ENCODE measurements at places on chromosomes 7 and 10. TPM values are rescaled to one million over a fixed set of nuclear protein-coding genes. Genes with fewer than 3 reads are reported as not detected.

DNA sequence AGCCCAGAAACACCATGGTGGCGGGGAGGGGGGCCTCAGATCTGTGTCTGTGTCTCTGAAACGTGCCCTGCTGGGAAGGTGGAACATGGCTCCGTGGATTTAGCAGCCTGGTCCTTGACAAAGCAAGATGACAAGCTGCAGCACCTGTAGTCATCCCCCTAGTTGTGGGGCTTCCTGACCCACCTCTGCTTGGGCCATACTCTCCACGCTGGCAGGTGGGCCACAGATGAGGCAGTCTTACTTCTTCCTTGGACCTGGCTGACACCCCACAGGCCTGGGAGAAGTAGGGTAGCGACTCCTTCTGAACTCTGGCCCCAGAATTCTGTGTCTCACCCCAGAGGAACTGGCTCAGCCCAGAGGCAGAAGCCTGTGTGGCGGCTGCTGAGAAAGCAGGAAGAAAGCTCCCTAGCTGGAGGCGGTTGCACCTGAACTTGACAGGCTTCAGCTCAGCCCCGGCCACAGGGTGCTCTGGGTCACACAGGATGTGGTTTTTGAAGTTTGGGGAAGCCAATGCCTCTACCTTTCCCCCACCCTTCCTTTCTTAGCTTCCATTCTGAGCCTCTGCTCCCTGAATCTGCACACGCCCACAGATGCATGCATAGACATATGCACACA lies 113.9 kb downstream of the ABLIM1 start:
- no peak for DNase-seq
- H3K27me3 ChIP-seq, result no peaks in the 10 kb centered on the region
- H3K4me3 ChIP-seq, result no peak overlapping the region
- peaks cover 3% of the 10 kb centered on the region for H3K4me1 ChIP-seq

GRCh38 chr10:4586776-4587175 lies 239.2 kb upstream of the AKR1E2 start:
- H3K4me1 ChIP-seq, result peaks cover 7% of the 10 kb centered on the region
- no peak for DNase-seq
- H3K36me3 ChIP-seq, result no peaks in the 10 kb centered on the region
- no peak overlapping the region for H3K27ac ChIP-seq
- H3K4me3 ChIP-seq, result no peak overlapping the region

The MPP7 gene
- total RNA-seq, result 37.4 TPM

The PIK3CG gene
- not detected for total RNA-seq

- peak overlapping the region; percentile 52 for H3K27ac ChIP-seq
- no peak overlapping the region for H3K4me3 ChIP-seq
- H3K4me1 ChIP-seq, result peaks cover 23% of the 10 kb centered on the region
- no peaks in the 10 kb centered on the region for H3K27me3 ChIP-seq
- H3K36me3 ChIP-seq, result peaks cover 69% of the 10 kb centered on the region
- no peak for DNase-seq
Measured at GRCh38 chr10:113158183-113158582, 208.1 kb downstream of the TCF7L2 start.

GRCh38 chr7:91397096-91397495 lies 132.9 kb downstream of the FZD1 start:
- no peaks in the 10 kb centered on the region for H3K36me3 ChIP-seq
- no peaks in the 10 kb centered on the region for H3K4me1 ChIP-seq
- DNase-seq, result no peak
- no peak overlapping the region for H3K4me3 ChIP-seq
- H3K27me3 ChIP-seq, result peaks cover 11% of the 10 kb centered on the region

DNA sequence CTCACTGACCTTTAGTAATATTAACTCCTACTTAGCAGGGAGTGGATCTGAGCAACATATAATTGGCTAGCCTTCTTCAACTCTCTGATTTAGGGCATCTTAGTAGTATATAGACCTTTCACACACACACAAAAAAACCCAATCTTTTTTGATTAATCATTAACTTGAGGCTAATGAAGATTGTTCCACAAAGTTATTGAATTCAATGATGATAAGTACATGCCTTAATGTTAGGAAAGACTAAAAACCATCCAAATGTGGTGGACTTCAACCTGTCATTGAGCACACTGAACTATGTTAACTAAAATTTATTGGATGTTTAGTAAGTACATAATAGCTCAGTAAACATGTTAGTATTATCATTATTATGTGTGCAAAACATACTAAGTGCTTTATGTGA lies 179.4 kb upstream of the SLC25A13 start:
- H3K4me1 ChIP-seq, result peaks cover 15% of the 10 kb centered on the region
- H3K36me3 ChIP-seq, result no peaks in the 10 kb centered on the region
- no peaks in the 10 kb centered on the region for H3K27me3 ChIP-seq
- no peak for DNase-seq

- no peak for DNase-seq
- peaks cover 7% of the 10 kb centered on the region for H3K4me1 ChIP-seq
- no peak overlapping the region for H3K4me3 ChIP-seq
- H3K27me3 ChIP-seq, result no peaks in the 10 kb centered on the region
Measured at GRCh38 chr7:41375582-41375981, 327.3 kb downstream of the INHBA start.

The SLC29A4 gene
- 7.9 TPM for total RNA-seq

DNA sequence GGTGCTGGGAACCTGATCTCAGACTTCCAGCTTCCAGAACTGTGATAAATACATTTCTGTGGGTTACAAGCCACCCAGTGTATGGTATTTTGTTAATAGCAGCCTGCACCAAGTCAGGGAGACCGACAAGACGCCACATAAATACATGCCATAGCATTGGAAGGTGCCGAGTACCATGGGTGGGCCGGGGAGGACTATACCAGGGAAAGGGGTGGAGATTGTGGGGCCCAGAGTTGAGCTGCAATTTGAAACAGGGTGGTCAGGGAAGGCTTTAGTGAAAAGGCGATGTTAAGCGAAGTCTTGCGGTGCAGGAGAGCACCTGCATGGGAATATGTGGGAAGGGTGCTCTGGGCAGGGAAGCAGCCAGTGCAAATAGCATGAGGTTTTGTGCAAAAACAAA lies 88.9 kb upstream of the LRRC4 start:
- peaks cover 14% of the 10 kb centered on the region for H3K4me1 ChIP-seq
- no peak overlapping the region for H3K4me3 ChIP-seq

- no peaks in the 10 kb centered on the region for H3K36me3 ChIP-seq
- H3K27me3 ChIP-seq, result no peaks in the 10 kb centered on the region
- no peak overlapping the region for H3K27ac ChIP-seq
- DNase-seq, result no peak
- no peaks in the 10 kb centered on the region for H3K4me1 ChIP-seq
- no peak overlapping the region for H3K4me3 ChIP-seq
Measured at GRCh38 chr7:119175911-119176627, 951.6 kb downstream of the ANKRD7 start.

The STEAP2 gene
- not detected for total RNA-seq

The HOXA7 gene
- total RNA-seq, result not detected

The GNAT3 gene
- total RNA-seq, result not detected

GRCh38 chr10:22554461-22555182 lies 159.8 kb downstream of the PIP4K2A start:
- H3K4me3 ChIP-seq, result peak overlapping the region; percentile 58
- peaks cover 4% of the 10 kb centered on the region for H3K36me3 ChIP-seq

- H3K4me3 ChIP-seq, result no peak overlapping the region
- H3K4me1 ChIP-seq, result peaks cover 19% of the 10 kb centered on the region
- no peaks in the 10 kb centered on the region for H3K27me3 ChIP-seq
- H3K27ac ChIP-seq, result no peak overlapping the region
- H3K36me3 ChIP-seq, result peaks cover 4% of the 10 kb centered on the region
Measured at GRCh38 chr7:127819975-127820731, 168.2 kb downstream of the SND1 start.

The RAB19 gene
- not detected for total RNA-seq

GRCh38 chr7:92489634-92490033 lies 11.9 kb upstream of the ERVW-1 start:
- no peaks in the 10 kb centered on the region for H3K4me1 ChIP-seq
- no peak for DNase-seq
- H3K36me3 ChIP-seq, result peaks cover 52% of the 10 kb centered on the region
- no peak overlapping the region for H3K4me3 ChIP-seq

- peaks cover 62% of the 10 kb centered on the region for H3K4me1 ChIP-seq
- DNase-seq, result no peak
- no peaks in the 10 kb centered on the region for H3K27me3 ChIP-seq
- H3K4me3 ChIP-seq, result no peak overlapping the region
- H3K27ac ChIP-seq, result peak overlapping the region; percentile 77
Measured at GRCh38 chr7:27933671-27934565, 194.0 kb downstream of the TAX1BP1 start.

DNA sequence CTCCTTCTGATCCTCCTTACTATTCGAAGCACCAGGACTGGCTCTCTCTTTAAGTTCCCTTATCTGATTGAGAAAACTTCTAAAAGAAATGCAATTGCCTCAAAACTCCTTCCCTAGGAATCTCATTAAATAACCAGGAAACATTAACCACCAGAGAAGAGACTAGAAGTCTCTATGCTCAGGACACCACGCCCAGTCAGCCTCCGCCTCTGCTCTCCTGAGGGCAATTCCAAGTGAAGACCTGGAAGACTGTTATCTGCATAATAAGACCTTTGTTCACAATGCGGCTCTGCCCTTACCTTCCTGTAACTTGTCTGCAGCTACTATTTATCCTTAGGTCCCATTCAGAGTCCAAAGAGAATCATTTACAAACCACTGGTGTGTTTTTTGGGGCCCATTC lies 78.8 kb downstream of the ELMO1 start:
- H3K36me3 ChIP-seq, result no peaks in the 10 kb centered on the region
- H3K4me1 ChIP-seq, result no peaks in the 10 kb centered on the region
- H3K27me3 ChIP-seq, result peaks cover 9% of the 10 kb centered on the region
- H3K4me3 ChIP-seq, result no peak overlapping the region
- no peak for DNase-seq

The CDK14 gene
- 131 TPM for total RNA-seq

The OR9A2 gene
- not detected for total RNA-seq

The PPP1R3A gene
- total RNA-seq, result not detected

DNA sequence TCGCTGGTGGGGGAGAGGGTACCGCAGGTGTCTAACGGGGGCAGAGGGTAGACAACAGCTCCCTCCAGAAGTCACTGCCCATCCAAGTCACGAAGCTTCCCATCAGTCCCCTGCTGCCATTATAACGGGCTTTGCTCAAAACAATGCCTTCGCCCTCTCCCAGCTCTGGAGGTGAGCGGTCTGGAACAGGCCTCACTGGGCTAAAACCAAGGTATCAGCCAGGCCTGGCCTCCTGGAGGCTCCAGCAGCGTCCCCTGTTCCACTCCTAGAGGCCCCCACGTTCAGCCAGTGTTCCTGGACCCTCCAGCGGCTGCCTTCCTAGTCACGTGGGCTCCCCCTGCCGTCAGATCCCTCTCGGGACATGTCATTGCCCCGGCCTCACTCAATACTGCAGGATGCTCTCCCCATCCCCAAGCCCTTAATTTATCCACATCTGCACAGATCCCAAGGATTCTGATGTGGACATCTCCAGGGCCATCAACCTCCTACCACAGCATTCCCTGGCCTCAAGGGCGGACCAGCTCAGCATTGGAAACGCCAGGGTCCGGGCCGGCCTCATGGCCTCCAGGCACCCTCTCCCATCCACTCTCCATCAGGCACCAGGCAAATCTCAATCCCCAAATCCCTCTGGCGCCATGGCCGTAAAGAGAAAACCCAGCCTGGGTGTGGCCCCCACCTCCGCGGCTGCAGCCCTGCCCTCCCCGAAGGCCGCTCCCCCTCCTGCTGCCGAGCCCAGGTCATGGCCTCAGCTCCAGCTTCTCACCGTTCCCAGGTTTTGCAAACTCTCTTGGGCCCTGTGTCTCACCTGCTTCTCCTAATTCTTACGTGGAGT lies 104.1 kb upstream of the FAM20C start:
- H3K27ac ChIP-seq, result peak overlapping the region; percentile 90
- no peaks in the 10 kb centered on the region for H3K27me3 ChIP-seq
- no peaks in the 10 kb centered on the region for H3K36me3 ChIP-seq
- H3K4me3 ChIP-seq, result no peak overlapping the region

GRCh38 chr7:108284349-108285002 lies 154.3 kb upstream of the LAMB4 start:
- H3K27ac ChIP-seq, result peak overlapping the region; percentile 7
- no peak overlapping the region for H3K4me3 ChIP-seq
- H3K36me3 ChIP-seq, result peaks cover 11% of the 10 kb centered on the region
- no peaks in the 10 kb centered on the region for H3K27me3 ChIP-seq
- DNase-seq, result no peak
- H3K4me1 ChIP-seq, result peaks cover 37% of the 10 kb centered on the region

DNA sequence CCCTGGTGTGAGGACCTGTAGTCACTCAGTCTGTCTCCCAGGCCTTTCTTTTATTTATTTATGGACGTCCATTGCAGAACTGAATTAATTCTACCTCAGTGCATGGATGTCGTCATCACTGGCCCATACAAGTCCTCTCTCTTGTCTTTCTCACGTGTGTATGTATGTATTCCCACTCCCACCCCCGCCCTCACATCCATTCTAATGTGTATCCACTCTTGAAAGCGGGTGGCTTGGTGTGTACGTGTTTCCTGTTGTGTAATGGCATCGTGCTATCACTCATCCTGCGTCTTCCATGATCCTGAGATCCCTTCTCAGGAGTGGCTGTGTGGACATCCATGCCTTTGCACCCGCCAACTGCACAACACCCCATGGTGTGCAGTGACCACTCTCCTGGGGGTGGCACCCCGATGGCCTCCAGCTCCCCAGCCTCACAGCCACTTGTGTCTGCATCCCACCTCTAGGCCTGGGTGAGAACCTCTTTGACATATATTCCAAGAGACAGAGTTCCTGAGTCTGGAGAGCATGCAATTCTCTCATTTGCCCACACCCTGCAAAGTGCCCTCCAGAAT lies 3.0 kb upstream of the AOC1 start:
- H3K4me1 ChIP-seq, result no peaks in the 10 kb centered on the region
- no peak overlapping the region for H3K4me3 ChIP-seq
- H3K27ac ChIP-seq, result no peak overlapping the region

The CYP3A5 gene
- not detected for total RNA-seq

GRCh38 chr7:130867039-130867438 lies 133.0 kb upstream of the KLF14 start:
- DNase-seq, result no peak
- H3K4me3 ChIP-seq, result no peak overlapping the region
- no peak overlapping the region for H3K27ac ChIP-seq
- peaks cover 37% of the 10 kb centered on the region for H3K36me3 ChIP-seq
